Activated CD4-positive, CD25-positive, alpha-beta regulatory T cell (primary cell): ENCODE measurements at places on chromosomes 5 and 9.
A peak's percentile ranks its signal among the peaks of the same experiment; 100 is the strongest.

- no peak for DNase-seq
Observed at GRCh38 chr5:83547161-83547560, 75.6 kb downstream of the VCAN start.

DNA sequence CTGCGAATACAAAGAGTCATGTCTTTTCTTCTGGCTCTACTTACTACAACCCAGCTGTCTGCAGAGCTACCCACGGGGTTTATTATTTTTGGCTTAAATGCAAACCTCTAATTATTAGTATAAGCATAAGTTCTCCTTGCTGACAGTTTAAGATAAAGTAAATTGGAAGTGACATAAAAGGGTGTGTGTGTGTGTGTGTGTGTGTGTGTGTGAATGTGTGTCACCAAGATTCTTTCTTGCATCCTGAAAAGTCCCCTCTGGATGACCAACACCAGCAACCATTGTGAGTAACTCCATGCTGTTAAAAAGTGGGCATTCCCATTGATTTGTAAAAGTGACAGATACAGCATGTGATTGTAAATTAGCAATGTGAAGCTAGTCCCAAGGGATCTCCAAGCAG lies 803.8 kb upstream of the ZNF608 start:
- DNase-seq = no peak

DNA sequence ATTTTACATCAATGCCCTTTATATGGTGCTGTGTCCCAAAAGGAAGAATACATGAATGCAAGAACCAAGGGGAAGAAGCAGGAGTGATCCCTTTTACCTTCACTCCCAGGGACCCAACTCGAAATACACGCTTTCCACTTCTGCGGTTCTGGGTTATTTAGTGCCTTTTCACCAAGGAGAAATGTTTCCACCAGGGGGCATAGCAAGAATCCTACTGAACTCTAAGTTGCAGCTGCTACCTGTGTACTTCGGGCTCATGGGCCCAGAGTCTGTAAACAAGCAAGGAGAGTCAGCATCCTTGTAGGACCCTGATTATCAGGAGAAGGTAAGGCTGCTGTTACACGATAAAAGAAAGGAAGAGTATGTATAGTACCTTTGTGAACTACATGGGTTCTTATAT lies 45.7 kb downstream of the DPYSL3 start:
- no peak for DNase-seq

- no peak for DNase-seq
Observed at GRCh38 chr9:78575081-78575480, 278.2 kb downstream of the PSAT1 start.

DNA sequence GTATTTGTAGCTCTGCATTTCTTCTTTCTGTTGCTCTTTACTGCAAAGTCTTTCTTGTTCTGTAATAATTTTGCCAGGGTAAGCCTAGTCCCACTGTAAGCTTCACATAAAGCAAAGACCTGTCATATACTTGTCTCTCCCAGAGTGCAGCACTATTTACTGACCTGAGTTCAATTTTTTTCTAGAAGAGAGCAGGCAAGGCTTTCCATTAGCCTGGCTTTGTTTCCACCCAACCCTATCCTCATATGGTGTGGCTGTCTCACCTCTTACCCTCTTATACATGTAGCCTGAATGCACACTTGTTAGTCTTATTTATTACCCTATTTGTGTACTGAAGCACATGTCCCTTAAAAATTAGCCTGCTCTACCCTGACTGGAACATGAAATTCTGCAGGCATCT lies 170.4 kb downstream of the EFNA5 start:
- DNase-seq = no peak

- peak; percentile 59 for DNase-seq
Observed at GRCh38 chr5:180830253-180831138, 27.9 kb upstream of the MGAT1 start.

GRCh38 chr9:2126331-2126803 lies 111.2 kb downstream of the SMARCA2 start:
- no peak for DNase-seq

DNA sequence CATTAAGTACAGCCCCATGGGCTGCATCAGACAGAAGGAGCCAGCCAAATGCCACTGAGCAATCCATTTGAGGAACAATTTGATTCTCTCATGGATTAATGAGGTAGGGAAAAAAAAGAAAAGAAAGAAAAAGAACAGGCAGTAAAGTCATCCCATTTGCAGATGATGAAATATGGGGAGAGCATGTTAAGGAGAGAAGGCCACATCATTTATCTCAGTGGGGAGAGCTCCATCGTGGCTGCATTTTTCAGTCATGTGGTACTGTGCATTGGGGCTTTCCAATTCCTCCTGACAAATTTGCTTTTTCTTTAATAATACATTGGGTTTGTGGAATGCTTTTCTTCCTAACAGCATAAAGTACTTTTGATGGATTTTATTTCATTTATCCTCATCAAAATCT lies 375.2 kb upstream of the TLE4 start:
- DNase-seq = no peak
